ENCODE measurements at places on chromosomes 16 and 17.

- DNase-seq, result no peak
Measured at GRCh38 chr17:65456368-65457151, 104.9 kb downstream of the AXIN2 start.

DNA sequence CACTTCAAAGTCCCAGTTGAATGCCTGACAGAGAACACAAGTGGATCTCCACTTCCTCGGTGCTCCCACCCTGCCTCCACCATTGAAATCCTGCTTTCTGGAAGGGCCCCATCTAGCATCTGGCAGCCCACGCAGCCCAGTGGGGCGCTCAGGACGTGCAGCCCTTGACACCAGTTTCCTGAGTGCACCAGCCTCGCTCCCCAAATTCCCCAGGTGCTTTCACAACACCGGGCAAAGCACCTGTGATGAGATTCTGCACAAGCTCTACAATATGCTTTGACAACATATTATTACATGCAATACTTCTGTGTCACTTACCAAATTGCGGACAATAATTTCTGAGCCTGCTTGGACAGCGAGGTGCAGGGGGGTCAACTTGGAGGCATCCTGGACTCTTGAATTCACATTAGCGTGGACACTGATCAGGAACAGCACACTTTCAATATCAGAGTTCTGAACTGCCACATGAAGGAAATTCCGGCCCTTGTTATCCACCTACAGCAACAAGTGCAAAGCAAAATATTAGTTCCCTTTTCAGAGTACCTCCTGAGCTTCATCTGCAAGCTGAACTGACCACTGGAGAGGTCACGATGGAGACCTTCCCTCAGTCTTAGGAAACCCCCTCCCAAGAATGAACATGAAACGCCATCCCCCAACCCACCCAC lies 33.9 kb downstream of the CYB5D2 start:
- DNase-seq, result peak; percentile 44

DNA sequence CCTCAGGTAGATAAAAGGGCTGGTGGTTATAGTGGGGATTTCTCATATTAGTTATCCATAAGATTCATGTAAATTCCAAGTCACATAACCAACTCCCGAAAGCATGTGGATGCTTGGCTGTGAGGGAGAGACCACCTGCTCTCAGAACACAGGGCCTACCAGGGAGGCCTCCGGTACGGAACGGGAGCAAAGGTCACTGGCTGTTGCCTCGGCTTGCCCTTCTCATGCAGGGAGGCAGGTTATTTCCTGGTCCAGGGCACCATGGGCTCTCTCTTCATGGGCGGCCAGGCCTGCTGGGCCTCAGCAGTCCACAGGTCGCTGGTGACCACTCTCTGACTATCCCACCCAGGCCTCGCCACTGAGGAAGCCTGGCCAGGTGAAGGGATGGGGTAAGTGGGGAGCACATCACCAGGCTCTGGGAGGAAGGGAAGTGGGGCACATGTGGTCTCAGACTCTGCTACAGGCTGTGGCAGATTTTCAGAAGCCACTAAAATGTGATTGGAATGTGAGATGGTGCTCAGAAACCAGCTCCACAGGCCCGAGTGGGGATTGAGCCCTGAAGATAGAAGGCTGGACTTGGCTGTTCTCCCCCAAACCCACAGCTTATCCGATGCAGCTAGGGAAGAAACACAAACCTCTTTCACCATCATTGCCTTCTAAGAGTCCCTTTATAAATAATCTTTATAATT lies 45.4 kb downstream of the HNF1B start:
- no peak for DNase-seq

- DNase-seq, result no peak
Measured at GRCh38 chr16:30031477-30031918, 427 bp upstream of the TLCD3B start.

GRCh38 chr17:77748436-77748835 lies 210.1 kb upstream of the TNRC6C start:
- DNase-seq, result no peak

DNA sequence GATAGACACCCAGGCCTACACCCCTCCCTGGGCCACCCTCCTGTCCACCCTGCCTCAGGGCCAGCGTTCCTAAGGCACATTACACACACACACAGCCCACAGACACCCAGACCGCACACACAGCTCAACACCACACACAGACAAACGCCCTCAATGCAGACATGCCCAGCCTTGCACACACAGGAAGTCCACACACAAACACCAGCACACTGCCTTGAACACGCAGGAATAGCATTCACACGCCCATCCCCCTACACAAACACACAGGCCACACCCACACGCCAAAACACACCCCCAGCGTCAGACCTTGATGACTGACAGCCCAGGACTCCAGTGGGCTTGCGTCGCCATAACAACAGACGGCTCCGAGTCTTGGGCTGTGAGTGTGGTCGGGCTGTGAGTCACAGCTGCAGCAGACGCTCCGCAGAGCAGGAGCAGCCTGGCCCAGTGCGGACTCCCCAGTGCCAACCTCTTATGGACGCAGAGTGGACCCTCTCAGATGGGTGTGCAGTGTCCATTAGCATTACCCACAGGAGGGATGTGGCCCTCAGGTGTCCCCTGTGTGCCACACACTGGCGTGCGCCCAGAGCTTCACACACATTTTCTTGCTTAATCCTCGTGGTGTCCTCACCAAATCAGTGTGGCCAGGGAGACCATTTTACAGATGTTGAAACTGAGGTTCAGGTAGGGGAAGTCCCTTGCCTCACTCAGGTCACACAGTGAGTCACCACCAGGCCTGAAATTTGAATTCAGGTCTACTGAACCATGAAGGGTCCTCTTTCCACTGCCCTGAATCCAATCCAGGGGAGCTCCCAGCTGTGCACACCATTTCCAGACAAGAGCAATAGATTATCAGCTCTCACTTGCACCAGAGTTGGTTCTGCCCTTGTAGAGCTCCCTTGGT lies 17.8 kb upstream of the RAI1 start:
- DNase-seq, result peak; percentile 78

DNA sequence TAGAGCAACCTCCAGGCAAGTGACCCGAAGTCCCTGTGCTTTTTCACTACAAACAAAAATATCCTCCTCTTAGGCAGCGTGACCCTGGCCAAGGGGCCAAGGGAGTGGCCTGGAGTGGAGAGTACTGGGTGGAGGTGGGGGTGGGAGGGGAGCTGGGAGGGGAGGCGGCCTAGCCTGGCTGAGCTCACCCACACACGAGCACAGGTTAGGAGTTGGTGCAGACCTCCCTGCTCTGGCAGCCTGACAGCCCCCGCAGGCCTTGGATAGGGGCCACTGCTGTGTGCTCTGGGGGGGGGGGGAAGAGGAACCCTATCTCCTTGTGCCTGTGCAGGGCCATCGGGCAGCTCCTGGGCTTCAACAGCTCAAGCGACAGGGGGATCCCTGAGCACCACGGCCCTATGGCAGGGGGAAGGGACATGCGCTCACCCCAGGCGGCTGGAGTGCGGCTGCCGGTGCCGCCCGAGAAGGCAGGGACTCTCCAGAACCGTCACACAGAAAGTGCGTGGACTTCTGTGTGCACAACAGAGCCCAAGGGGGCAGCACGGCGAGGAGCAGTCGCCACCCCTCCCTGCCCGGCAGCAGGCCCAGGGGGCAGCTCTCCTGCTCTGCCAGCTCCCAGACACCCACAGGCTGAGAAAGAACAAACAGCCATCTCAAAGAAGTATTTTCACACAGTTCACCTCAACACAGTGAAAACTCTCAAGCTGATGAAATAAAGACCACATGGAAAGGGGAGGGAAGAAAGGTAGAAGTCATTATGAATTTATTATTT lies 13.3 kb downstream of the SLC16A3 start:
- no peak for DNase-seq

GRCh38 chr17:71899317-71899716 lies 221.5 kb upstream of the SOX9 start:
- no peak for DNase-seq

- no peak for DNase-seq
Measured at GRCh38 chr16:31529937-31530312, 2.2 kb downstream of the AHSP start.
